Left ventricle myocardium inferior (tissue), 1 donor: ENCODE measurements at places on chromosomes 11 and 22.

- DNase-seq = no peak
Measured at GRCh38 chr11:21385669-21386440, 716.5 kb downstream of the NELL1 start.

DNA sequence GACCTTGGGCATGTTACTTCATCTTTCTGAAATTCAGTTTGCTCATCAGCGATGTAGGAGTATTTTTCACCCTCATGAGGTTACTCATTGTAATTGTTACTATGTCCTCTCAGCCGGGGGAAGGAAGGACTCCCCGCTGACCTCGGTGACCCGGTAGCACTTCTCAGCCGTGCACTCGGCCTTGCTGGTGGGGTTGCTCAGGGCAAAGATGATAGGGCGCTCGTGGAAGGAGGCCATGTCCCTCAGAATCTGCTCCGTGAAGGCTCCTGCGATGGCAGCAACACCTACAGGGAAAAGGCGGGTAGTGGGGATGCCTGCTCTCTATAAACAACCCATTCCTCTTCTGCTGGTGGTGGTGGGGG is 72.2 kb downstream of the CCDC81 start:
- DNase-seq = no peak

GRCh38 chr11:92770981-92771380 is 198.5 kb upstream of the MTNR1B start:
- DNase-seq = no peak

DNA sequence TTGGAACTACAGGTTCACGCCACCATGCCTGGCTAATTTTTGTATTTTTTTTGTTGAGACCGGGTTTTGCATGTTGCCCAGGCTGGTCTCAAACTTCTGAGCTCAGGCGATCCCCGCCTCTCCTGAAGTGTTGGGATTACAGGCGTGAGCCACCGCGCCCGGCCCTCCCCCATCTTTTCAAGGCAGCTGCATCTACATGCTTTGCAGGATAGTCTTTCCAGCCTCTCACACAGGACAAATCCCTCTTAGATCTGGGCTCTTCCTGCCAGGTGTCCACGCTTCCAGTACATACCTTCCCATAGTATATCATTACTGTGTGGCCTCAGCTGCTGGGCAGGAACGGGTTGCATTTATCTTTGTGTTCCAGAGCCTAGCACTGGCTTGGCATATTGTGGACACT is 49.7 kb downstream of the C11orf96 start:
- no peak for DNase-seq

DNA sequence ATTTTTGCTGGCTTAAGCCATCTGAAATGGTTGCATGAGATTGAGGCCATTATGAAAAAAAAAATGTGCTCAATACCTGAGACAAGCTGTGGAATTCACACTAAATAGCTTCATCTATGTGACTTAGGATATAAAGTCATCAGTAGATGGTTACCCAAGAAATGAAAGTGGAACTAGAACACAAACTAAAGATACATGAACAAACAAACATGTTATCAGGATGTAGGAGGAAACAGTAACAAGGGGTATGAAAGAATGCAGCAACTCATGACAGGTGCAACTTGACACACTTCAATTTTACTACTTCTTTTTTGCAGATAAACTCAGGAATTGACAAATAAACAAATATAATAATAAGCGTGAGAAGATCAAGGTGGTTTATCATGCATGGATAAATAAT is 155.0 kb downstream of the WT1 start:
- no peak for DNase-seq

DNA sequence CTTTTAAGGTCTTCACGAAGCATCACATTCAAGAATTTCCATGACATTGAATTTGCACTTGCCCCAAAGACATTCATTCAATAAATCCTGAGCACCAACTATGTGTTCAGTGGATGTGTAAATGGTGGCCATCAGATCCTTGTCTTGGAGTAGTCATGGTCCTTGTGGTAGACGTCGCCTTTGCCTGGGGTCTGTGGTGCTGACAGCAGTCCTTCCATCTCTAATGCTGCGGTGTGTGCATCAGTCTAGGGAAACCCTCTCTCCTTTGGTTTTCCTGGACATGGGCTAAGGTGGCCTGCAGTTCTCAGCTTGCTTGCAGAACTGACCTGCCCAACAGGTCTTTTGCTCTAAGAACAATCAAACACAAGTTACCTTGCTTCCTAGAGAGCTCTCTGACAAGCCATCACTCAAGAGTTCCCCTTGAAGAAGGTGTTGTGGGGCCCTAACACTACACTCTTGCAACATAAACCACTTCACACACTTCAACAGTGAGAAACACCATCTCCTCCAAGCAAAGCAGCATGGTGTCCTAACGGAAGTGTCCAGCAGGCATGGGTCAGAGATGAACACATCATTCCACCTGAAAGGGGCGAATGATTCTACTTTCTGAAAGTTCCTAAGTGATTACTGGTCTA is 72.1 kb downstream of the BUD13 start:
- DNase-seq = no peak

DNA sequence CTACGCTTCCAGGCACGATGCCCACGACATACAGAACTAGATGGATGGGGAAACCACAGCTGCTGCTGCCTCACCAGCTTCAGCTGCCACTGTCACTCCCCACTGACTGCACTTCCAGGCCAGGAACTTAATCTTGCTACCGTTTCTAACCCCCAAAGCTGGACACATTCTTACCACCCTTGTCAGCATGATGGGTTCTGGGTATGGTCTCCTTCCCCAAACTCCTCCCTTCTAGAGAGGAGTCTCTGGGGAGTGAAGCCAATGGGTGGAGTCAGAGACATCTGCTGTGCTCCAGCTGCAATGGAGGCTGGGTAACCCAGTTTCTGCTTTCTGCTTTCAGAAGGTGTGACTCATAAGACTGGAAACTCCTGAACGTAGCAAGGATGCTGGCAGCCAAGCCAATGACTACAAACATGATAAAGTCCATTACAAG is 87.0 kb upstream of the THY1 start:
- DNase-seq = peak; percentile 22

- no peak for DNase-seq
Measured at GRCh38 chr11:70105755-70106571, 27.8 kb downstream of the ANO1 start.

DNA sequence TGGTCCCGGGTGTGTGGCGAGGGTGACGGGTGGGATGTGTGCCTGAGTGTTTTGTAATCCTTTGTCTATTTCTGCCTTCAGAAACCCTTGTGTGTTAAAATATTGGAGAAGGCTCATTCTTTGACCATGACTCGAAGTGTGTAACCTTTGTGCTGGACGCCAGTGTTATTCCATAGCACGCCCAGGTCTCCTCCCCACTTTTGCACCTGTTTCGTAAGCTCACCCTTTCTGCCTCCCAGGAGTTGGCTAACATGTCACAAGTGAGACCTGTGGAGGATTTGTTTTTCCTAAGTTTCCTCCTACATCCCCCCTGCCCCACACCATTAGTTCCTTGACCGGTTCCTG is 382 bp downstream of the C11orf54 start:
- no peak for DNase-seq

DNA sequence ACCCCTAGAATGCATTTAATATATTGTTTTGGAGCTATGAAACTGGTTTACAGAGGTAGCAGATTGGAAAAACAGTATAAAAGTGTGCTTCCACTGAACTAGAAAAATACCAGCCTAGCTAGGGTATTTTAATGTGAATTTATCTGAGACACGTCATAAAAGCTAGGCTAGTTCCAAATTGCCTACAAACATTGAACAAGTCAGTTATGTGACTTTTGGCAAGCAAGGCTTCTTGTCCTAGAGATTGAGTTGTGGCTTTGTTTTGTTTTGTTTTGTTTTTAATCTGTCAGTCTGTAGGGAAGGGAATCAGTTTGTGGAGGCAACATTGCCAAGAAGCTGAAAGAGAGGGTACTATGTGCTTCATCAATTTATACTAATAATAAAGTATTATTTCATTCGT is 24.2 kb downstream of the RTN3 start:
- no peak for DNase-seq

DNA sequence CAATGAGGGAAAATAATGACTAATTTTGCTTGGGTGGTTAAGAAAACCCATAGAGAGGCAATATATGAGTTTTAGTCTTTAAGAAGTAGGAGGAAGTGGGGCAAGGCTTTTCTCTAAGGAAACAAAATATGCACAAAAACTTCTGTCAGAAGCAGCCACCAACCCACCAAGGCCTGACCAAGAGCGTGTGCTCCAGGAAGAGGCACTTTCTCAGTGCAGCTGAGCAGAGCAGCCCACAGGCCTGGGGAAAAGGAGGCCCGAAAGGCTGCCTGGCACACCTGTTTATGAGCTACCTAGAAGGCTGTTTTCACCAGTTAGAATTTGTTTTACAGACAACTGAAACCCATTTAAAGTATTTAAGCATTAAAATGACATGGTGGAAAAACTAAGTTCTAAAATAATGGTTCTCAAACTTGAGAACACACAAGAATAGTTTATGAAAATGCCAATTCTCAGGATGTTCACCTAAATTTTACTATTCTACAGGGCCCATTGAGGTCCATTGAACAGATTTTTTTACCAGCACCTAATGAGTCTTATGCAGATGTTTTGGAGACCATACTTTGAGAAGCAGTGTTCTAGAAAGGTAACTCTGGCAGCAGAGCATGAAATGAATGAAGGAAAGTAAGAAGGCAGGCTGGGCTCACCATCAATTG is 160.5 kb upstream of the DDI1 start:
- no peak for DNase-seq

- no peak for DNase-seq
Measured at GRCh38 chr11:129280027-129280811, 88.1 kb upstream of the ARHGAP32 start.

DNA sequence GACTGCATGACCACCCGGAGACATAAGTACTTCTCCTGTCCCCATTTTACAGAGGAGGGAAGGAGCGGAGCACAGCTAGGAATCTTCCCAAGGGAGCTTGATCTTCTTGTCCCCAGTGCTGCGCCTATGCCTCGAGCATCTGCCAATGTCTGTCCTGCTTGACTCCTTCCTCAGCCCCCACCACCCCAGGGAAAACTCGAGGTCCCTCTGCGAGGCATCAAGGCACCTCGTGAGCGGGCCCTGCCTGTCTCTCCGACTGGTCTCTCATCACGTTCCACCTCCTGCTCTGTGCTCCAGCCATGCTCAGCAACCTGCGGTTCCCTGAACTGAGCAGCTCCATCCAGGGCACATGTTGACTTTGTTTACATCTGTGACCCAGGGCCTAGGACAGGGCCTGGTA is 2.5 kb downstream of the NCF4 start:
- no peak for DNase-seq

- no peak for DNase-seq
Measured at GRCh38 chr11:3170756-3171650, 5.9 kb upstream of the OSBPL5 start.

GRCh38 chr11:95788921-95789505 is 569 bp downstream of the FAM76B start:
- DNase-seq = no peak

DNA sequence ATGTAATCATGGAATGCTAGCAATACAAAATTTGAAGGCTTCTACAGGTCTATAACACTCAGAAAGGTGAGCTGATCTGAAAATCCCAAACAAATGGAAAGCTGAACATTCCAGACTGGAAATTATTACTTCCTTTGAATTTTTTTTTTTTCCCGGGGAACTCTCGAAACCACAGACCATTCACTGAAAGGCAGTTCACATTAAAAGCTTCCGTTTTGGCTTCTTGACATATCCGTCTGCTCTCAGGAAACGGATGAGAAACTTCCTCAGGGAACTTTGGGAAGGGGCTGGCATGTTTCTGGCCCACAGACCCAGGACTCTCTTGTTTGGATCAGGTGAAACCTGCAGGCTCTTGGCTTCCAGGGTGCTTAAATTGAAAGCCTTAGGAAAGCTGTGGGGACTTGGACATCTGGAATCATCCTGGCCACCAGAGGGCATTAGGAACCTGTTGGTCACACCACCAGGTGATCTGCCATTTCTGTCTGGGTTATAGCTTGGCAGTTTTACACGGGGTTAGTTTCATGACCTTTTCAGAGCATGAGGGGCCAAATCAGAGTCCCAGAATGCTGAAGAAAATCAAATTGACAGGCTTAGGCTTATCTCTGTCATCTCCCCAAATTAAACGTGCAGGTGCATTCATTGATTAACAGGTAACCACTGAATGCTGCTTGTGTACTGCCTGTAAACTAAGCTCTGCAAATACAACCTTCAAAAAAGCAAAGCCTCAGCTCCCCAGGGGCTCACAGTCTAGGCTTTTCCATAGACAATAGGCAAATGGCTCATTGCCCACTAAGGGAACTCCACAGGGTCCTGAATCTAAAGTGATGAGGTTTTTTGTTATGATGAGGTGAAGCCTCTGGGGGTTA is 22.7 kb upstream of the GRAMD1B start:
- DNase-seq = peak; percentile 43

DNA sequence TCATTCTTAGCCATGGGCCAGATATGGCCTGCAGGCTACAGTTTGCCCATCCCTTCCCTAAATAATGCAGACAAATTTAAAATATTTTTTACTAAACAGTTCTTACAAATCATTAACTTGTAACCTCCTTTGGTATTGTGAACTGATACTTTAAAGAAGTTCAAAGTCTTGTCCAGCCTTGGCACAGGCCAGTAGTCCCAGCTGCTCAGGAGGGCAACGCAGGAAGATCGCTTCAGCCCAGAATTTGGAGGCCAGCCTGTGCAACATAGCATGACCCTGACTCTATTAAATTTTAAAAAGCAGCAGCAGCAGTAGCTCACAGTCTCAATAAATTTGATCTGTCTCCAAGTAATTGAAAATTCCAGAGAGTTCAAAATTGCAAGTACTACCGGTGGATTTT is 83.7 kb upstream of the ARHGAP32 start:
- no peak for DNase-seq

DNA sequence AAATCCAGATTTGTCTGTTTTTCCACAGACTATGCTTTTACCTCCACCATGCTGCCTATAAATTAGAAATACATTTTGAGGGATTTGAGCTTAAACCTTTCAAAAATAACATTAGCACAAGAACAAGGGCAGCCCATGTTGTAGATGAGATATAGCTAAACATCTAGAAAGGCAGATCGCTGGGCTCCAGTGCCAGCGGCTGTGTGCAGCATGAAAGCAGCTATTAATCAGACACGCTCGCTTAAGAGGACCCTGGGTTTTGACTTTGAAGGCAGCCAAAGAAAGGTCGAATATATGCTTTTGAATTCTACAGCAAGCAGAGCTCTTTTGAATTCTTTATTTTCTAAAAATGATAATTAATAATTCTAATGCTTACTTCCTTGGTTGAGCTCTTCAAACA is 684.0 kb downstream of the NELL1 start:
- DNase-seq = no peak

- no peak for DNase-seq
Measured at GRCh38 chr11:60528934-60529333, 13.7 kb downstream of the MS4A13 start.

DNA sequence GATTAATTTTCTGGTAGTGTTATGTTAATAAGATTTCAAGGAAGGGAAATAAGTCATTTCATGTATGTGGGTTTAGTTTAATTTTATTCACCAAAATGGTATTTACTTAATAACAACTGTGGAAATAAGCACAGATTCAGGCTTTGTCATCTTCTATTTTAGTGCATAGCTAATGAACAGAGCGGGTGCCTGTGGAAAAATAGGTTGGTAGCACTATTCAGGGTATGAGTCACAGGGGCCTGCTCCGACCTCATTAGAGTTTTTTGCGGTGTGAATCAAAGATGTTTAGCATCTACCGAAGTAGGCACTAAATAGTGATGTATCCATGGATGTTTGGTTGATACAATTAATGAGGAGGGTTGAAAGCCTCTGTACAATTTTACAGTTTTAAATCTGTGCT is 78.2 kb downstream of the FAT3 start:
- no peak for DNase-seq
